ENCODE measurements at places on chromosomes 1 and 21.

DNA sequence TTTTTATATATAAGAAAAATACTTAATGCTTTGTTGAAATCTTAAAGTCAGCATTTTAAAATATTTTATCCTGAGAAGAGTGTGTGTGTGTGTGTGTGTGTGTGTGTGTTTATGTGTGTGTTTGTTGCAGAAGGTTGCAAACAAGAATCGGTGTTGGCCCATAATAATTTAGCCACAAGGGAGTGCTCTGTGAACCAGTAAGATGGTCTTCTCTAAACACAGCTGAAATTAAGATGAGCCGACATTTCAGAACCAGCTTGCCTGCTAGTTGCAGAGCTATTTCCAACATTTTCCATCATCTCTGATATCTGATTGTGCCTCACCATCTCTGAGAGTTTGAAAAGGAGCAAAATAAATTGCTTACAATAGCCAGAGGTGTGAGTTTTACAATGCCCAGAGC, 158.8 kb upstream of the SGIP1 start:
- no peak for DNase-seq

GRCh38 chr1:207959141-207959825, 48.4 kb upstream of the CD34 start:
- DNase-seq, result no peak

DNA sequence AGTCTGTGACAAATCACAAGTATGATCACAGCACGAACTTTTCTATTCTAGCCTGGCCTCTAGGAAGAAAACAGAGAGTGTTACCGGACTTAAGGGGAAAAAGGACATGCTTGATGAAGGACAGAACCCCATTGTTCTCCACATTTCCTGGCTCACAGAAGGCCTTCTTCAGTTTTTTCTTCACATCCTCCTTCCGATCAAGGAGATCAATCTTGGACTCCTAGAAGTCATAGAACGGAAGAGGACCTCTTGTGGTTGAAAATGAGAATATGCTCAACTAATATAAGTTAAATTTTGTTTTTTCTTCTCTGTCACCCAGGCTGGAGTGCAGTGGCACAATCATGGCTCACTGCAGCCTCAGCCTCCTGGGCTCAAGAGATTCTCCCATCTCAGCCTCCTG, 30.3 kb downstream of the YARS1 start:
- DNase-seq, result no peak

GRCh38 chr1:205994346-205994745, 8.8 kb downstream of the RAB7B start:
- no peak for DNase-seq

DNA sequence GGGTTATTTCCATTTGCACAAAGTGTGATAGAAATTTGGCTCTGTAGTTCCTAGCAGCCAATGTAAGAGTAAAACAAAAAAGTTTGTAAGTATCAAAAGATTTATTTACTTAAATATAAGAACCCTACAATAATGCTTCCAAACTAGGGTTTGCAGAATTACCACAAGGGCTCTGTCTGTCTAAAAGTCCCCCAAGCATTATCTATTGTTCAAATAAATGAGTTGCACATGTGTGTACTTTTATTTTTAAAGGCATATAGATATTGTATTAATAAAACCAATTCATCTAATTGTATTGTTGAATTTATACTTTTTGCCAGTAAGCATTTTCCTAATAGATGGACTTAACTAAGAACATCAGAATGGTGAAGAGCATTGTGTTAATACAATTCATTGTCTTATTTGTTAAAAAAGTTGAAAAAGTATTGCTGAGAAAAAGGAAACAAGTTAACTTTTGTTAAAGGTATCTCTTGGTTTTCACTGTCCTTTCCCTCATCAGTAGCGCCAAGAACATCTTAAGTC, 863 bp upstream of the PTPRC start:
- DNase-seq, result no peak

- DNase-seq, result no peak
Observed at GRCh38 chr1:31380181-31380580, 7.3 kb upstream of the FABP3 start.

DNA sequence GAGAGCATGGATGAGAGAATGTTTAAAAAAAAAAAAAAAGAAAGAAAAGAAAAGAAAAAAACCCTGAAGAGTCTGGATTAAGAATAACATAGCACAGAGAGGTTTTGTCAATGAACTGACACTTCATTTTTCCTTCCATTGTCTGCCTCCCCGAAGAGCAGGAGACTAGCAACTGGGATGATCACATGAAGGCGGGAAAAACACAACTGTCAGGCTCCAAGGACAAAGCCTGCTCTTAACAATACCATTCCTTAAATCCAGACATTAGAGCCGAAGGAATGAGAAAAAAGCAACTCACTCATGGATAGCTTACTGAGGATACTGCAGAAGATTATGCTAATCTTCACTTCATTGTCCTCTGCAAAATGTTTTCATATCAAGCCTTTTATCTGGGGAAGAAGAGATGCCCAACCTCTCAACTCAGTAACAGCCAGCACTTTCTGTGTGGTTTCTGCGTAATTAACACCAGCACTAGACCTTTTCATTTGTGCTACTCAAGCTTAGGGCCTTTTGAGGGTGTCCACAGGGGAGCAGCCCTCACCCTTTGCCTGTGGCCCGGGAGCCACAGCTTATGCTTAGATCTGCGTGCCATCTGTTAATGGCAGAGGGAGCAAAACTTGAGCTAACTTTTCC, 182.3 kb downstream of the BARHL2 start:
- no peak for DNase-seq

- no peak for DNase-seq
Observed at GRCh38 chr1:178405137-178405536, 91.6 kb downstream of the CLEC20A start.

GRCh38 chr1:6180707-6181311, 688 bp upstream of the CHD5 start:
- DNase-seq, result no peak

GRCh38 chr1:107895403-107896191, 69.4 kb downstream of the VAV3 start:
- no peak for DNase-seq
